ENCODE measurements at places on chromosomes 5 and 9.

DNA sequence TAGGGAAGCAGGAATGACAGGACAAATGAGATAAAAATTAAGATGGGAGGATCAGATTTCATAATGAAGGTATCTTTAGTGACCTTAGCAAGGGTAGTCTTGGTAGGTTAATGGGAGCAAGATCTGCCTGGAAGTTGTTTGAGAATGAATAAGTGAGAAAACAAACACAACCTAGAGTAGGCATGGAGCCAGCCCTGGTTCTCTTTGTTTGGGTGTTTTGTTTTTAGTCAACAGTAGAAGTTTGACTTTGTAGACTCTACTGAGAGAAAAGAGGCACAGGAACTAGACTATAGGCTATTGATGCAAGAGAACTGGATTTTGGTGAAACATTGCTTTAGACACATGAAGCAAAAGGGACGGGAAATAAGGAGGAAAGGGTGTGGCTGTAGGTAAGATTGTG, 40.3 kb downstream of the KCNN2 start:
- DNase-seq: no peak

DNA sequence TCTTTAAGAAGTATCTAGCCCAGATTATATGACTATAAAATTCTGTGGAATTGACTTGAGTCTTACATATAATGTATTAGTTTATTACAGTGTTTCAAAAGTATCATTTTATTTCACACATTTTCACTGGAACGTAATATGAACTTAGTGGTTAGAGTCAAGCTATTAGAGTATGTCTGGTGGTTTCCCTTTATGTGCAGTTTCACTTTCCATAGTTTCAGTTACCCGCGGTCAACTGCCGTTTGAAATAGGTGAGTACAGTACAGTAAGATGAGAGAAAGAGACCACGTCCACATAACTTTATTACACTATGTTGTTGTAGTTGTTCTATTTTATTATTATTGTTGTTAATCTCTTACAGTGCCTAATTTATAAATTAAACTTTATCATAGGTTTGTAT, 50.5 kb downstream of the COMMD10 start:
- DNase-seq: no peak

- DNase-seq: no peak
Measured at GRCh38 chr5:96172436-96172835, 210.8 kb upstream of the ELL2 start.

DNA sequence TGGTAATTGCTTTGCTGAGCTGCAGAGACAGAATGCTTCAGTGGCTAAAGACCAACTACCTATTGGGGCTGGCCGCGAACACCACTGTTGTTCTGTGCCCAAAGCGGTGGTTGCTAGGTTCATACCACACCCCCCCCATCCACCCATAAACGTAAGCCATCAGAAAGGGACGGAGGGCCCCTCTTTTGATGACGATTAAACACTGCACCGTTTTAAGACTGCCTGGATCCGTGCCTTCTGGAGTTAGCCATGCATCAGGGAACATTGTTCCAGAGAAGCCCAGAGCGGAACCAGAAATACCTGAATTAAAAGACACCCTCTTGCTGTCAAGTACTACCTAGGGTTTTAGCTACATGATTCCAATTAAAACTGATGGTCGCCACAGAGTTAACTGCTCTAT, 369.1 kb upstream of the DAP start:
- DNase-seq: no peak

DNA sequence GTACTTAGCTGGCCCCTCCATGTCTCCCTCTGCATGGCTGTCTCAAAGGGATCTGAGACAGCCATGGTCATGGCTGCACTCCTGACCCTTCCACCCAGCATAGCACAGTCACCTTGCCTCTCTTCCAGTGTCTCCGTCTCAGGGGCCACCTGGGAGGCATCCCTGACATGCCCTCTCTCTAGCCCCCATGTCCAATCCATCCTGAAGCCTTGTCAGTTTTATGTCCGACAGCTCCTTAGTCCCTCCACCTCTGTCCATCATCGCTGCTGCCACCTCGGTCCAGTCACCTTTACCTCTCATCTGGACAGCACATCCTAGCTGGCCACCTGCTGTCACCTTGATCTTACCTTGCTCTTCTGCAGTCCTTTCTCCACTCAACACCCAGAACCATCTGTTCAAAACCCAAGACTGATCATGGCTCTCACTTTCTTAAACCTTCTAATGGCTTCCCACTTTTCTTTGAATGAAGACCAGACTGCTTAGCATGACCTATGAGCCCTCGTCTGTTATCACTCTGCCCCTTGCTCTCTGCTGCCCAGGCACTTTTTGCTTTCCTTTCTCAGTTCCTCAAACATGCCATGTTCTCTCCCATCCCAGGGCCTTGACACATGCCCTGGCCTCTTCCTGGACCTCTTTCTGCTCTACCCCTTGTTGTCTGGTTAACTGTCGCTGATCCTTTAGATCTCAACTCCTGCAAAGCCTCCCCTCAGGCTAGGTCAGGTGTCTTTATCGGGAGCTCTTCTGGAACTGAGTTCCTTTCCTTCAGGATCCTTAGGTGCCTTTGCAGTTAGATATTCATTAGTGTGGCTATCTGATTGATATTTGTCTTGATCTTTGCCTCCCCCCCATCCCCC, 181.8 kb upstream of the PITX1 start:
- no peak for DNase-seq

- DNase-seq: no peak
Measured at GRCh38 chr9:127874301-127875221, 2.9 kb downstream of the AK1 start.

GRCh38 chr5:13976867-13977830, 32.7 kb upstream of the DNAH5 start:
- no peak for DNase-seq

DNA sequence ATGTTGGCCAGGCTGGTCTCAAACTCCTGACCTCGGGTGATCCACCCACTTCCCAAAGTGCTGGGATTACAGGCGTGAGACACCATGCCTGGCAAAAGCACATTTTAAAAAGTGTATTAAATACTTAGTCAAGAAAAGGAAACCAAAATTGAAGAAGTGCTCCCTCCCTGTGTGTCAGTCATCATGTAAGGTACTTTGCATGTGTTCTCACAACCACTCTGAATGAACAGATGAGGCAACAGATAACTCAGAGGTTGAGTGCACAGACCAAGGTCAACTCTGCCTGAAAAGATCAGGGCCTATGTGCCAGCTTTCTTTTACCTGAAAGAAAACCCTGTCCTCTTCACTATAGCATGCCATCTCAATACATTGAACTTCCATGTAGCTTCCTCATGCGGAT, 289.7 kb downstream of the MRPS30 start:
- DNase-seq: no peak

DNA sequence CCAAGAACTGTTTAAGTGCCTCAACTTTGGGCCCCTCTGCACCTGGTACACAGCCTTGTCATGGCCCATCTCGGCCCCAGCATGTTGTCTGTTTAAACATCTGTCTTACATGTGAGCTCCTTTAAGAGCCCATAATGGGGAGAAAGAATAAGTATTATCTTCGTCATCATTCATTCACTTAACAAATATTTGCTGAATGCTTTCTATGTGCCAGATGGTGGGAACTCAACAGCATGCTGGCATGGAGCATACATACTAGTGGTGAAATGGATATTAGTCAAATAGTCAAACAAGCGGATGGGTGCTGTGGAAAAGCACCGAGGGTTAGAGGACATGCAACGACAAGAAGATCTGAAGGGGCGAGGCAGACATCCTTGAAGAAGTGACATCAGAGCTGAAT, 54.5 kb downstream of the GABBR2 start:
- no peak for DNase-seq

DNA sequence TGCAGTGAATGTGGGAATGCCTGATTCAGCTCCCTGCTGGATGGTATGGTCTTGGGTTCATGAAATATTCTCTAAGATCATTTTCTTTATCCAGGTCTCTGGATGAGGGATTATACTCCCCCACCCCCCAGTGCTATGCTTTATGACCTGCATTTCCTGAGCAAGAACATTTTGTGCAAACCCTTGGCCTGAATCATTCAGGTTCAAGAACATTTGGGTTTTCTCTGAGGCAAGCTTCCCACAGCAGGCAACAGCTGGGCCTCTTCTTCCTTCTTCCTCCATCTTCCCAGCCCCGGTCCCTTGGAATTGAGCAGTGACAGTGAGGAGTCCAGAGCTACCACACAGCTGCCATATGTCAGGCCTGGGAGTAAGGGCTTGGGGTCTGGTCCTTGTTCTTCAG, 58.6 kb upstream of the TNFSF15 start:
- DNase-seq: no peak
